ENCODE measurements at places on chromosomes 3 and 15.

- no peak for DNase-seq
Observed at GRCh38 chr3:155352900-155353490, 59.5 kb upstream of the STRIT1 start.

DNA sequence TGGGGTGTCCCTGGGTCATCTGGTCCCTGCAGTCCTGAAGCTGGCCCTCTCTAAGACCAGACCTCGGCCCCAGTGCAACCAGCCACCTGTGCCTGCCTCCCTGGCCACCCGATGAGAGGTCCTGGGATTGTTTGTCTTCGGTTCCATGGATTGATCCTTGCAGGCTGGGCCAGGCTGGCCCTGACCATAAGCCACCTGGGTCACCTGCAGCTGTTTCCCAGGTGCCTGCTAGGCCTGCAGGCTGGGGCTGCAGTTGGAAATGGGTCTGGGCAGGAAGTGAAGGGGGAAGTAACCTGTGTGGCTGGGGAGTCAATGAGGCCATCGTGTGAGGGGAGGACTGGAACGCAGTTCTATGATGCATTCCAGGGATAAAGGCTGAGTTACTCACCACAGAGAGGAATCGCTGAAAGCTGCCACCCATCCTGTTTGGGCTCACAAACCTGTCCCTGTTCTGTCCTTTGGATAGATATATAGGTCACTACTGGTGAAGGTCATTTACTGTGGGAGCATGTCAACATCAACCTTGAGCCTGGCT, 30.9 kb upstream of the VPS8 start:
- no peak for DNase-seq

GRCh38 chr15:34837246-34838016, 42.1 kb upstream of the ACTC1 start:
- no peak for DNase-seq

DNA sequence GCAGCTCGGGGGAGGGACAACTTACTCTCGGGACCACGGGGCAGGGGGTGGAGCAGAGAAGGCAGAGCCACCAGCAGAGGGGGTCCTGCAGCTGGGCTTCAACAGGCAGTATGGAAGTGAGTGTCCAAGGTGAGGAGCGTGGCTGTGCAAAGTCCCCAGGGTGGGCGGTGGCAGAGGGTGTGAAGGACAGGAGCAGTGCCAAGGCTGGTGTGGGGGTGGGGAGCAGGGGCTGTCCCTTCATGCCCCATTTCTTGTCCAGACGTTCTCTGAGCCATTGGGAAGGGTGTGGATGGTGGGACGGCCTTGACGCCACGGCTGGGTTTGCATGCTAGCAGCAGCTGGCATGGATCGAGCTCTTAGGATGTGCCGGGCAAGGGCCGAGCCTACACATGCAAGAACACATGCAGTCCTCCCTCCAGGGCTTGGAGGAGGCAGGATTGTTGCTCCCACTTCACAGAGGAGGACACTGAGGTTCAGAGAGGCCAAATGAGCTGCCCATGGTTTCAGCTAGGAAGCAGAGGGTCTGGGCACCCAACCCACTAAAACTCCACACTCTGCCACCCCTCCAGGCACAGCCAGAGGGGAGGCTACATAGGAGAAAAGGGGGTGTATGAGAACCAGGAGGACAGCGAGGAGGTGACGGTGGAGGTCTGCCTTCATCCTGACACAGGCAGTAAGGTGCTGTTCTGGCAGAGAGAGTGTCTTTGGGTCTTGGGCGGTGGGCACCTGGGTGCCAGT, 93.6 kb downstream of the TBC1D2B start:
- DNase-seq: no peak

- no peak for DNase-seq
Observed at GRCh38 chr15:57422113-57422754, 45.9 kb downstream of the CGNL1 start.

- no peak for DNase-seq
Observed at GRCh38 chr15:25989327-25989726, 126.2 kb upstream of the ATP10A start.

DNA sequence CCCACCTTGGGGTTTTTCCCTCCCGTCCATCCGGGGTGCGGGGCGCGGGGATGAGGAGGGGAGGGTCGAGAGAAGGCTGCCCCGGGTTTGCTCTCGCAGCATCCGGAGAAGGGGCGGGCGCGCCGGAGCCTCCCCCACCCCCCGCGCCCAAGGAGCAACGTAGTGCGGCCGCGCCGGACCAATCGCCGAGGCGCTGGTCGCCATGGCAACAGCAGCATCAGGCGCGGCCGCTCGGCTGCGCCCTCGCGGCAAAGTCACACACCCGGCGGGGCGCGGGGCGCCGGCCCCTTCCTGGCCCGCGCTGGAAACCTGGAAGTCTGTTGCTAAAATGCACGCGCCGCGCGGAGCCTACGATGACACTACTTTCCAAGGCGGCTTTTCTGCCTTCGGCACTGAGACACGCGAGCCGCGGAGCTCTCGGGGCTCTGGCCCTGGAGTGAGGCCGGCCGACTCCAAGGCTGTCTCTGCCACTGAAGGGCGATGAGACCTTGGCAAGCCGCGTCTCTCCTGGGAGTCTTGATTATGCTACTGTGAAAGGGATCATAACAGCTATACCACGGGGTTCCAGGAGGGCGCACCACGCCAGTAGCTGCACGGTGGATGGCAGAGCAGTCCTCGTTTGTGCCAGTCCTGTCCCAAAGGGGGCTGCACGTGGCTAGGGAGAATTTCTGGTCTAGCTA, at the start of gene IQSEC1:
Gene IQSEC1 (minus strand): TSS at position 104 of the 680 bp plus-strand sequence. CDS start 415 bp downstream, outside the sequence.
- no peak for DNase-seq

DNA sequence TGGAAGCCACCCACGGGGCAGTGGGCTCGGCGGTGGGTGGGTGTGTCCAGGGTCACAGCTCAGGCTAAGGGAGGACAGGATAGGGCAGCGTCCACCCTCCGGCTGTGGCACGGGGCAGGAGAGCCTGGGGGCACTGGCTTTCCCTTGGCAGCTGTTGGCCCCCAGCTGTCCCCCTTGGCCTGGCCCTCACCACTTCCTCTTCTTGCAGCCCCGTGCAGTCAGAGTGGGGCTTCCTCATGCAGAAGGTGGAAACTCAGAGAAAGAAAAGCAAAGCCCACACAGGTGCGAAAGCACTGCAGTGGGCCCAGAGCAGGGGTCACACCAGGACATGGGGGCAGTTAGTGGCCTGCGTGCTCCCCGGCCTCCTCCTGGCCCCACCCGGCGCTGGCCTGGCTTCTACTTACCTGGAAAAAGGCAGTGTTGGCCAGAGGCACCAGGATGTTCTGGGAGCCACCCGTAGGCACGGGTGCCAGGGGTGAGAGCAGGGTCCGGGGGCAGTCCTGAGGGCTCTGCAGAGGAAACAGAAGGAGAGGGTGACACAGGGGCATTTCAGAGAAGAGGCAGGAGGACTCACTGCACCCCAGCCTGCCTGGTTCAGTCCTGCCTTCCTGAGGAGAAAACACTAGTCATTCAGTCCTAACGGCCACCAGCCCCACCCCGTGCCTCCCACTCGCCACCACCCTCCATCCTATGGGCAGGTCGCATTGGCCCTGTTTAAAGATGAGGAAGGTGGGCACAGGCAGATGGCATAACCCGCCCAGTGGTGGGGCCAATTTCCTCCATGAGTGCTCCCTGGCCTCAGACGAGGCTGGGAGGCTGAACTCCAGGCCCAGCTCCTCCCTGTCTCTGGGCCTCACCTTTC, 28.3 kb downstream of the PLXND1 start:
- DNase-seq: no peak

DNA sequence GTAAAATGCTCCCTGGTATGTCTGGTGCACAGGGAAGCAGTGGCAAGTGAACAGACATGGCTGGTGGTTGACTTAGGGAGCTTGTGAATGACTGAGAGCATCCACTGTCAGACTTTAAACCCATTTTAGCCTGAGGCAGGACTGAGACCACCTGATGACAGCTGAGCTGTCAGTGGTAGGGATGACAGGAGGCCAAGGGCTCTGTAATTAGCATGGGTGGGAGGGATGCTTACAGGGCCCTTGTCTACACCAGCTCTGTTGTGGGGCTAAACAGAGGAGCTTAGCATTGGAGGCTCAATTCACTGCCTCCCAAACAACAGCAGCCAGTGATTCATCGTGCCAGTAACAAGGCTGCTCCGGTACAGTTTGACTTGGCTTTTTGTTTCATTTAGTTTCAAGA, 169.4 kb downstream of the CHST2 start:
- DNase-seq: no peak

GRCh38 chr3:47851888-47852603, 49.1 kb downstream of the DHX30 start:
- DNase-seq: no peak

DNA sequence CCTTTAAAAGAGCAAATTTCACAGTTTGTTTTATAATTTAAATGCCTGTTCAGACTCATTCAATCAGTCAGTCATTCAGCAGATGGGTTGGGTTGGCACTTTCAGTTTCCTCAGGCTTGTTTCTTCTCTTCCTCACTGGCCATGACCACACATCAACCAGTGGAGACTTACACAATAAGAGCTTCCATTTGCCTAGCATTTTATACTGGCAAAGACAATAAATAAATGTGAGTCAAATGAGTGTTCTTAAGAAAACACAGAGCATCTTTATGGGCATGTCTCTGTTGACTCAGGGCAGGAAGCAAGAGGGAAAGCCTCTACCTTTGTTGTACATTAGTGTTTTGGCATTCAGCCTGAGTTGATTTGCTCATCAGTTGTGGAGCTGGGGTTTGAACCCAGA, 122.6 kb downstream of the EPHB1 start:
- DNase-seq: no peak

DNA sequence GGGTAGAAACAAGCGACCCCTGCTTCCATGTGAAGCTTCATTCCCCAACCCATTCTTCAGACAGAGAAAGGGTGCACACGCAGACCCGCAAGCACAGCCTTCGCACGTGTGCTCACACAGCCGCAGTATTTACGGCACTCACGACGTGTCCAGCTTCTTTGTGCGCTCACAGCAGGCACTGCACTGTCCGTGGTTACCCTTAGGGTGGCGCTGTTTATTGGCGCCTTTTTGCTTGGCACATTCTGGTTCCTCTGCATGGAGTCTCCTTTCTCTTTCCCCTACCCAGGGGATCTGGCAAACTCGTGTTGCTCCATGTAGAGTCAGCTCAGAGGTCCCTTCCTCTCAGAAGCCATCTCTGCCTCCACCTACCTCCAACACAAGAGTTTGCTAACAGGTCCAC, 115.1 kb downstream of the SLCO3A1 start:
- DNase-seq: no peak

Data from SIG-M5 (cell line).